Left cardiac atrium (tissue), 4 donors: ENCODE measurements at places on chromosomes 5 and 9. TPM values are rescaled to one million over a fixed set of nuclear protein-coding genes. Genes with fewer than 3 reads are reported as not detected.
A peak's percentile ranks its signal among the peaks of the same experiment; 100 is the strongest.

The PCDHGA5 gene
- 3.5 TPM for total RNA-seq

The FBXL7 gene
- 19.8 TPM for total RNA-seq

The ZFP2 gene
- total RNA-seq, result 1.2 TPM

The TMEM215 gene
- total RNA-seq, result not detected

The KIF4B gene
- 0.05 TPM for total RNA-seq

The IL13 gene
- total RNA-seq, result not detected

The CBY3 gene
- total RNA-seq, result not detected

The GLDC gene
- total RNA-seq, result 0.21 TPM

The ADAMTS12 gene
- 3.8 TPM for total RNA-seq

The SEMA5A gene
- total RNA-seq, result 19.7 TPM

The NOXA1 gene
- 5.3 TPM for total RNA-seq

DNA sequence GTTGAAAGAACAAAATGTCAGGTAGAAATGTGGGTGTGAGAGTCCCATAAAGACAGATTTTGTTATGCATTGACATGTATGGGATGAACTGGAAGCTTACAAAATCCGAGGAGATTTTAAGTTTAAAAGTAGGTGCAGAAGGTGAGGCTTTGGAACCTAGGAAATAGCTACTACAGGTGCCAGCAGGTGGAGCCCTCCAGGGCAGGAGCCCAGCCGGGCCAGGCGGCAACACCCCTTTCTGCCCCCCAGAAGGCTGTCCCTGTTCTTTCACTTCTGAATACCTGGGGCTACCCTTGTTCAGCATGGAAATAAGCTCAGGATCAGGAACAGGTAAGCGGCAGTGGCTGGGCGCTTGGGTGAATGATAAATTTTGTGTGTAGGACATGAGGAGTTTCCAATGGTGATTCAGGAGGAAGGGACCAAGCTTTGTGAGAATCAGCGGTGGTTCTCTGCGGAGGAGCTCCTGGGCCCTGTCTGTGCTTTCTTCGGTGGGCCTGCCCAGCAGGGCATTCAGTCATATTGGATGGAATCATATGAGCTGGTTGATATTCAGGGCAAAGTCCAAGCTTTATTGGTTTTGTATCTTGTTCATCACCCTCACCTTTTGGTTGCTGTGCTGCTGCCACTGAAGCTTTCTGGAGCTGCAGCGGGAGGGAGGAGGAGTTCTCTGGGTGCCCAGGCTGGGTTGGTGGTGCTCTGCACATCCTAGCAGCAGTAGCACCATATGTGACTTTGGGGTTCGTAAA lies 12.3 kb downstream of the PCBD2 start:
- no peak for DNase-seq

- DNase-seq, result peak; percentile 77
These were observed 7.1 kb downstream of the BRD9 start for GRCh38 chr5:885529-885928.

DNA sequence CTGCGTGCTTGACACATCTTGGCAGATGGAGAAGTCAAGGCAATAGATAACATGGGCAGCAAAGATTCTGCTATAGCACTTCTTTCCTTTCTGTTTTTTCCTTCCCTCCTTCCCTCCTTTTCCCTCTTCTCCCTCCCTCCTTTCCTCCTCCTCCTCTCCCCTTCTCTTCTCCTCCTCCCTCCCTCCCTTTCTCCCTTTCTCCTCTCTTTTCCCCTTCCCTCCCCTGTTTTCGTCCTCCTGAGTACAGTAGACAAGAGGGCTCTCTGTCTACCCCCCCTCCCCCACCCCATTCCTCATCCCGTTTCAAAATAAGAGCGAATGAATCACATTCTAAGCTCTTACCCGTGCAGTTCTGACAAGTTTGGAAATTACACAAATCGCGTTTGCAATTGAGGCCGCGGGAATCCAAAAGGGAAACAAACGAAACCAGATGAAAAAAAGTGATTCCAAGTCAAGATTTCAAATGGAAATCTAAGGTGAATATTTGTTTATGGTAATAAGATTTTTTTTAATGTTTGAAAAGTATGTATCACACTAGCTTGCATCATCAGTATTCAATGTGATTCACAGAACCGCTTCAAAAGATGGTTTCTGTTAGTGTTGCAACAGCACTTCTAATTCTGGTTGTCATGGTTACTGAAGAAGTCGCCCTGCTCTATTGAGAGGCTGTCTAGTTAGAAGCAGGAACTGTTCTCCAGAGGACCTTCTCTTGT lies 1.3 kb downstream of the NIM1K start:
- peak; percentile 29 for DNase-seq

DNA sequence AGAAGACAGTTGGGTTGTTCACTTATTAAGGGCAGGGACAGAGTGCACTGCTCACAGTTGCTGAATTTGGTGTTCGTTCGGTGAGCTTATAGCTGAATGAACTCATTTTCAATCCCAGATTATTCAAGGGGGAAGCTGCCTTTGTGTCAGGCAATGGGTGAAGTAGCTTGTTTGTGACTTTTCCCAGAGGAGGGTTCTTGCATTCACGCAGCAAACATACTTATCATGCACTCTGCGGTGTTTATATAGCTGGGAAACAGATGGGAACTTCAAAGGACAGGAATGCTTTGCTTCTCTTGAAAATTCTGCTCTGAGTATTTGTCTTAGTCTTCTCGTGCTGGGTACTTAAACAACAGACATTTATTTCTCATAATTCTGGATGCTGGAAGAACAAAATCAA lies 64.7 kb upstream of the ABCA1 start:
- no peak for DNase-seq

DNA sequence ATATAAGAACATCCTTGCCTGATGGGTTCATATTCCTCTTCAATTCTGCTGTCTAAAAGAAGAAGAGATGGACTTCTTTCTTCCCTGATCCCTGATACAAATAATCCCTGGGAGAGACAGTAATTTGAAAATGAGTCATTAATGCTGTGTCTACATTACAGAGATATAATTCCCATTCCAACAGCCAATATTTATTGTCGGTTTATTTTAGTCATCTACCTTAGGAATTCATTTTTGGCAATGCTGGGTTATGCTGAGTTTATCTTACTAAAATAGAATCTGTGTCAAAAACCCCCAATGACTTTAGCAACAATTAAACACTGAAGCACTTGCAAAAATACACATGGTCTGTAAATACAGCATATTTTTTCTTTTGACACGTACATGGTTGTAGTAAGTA lies 23.9 kb downstream of the ZNF474 start:
- no peak for DNase-seq

- DNase-seq, result no peak
These were observed 259.1 kb downstream of the ARHGAP26 start for GRCh38 chr5:143029293-143029692.

- DNase-seq, result peak; percentile 50
These were observed 75.6 kb downstream of the DCP2 start for GRCh38 chr5:113052041-113052795.

DNA sequence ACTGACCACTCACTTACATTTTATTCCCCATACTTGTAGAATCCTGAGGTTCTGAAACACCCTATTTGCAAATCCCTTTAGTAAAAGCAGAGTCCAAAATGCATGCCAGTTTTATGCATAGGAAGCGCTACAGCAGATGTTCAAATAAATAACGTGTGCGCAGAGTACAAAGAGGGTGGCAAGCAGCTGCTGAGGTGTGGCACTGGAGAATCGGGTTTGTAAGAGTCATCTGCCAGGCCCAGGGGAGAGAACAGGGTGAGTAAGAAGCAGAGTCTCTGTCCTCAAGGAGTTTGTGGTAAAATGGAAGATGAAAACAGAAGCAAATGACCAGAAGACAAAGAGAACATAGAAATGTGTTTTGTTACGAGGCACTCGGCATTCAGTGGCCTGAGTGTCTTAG lies 288.8 kb downstream of the GLIS3 start:
- DNase-seq, result no peak

DNA sequence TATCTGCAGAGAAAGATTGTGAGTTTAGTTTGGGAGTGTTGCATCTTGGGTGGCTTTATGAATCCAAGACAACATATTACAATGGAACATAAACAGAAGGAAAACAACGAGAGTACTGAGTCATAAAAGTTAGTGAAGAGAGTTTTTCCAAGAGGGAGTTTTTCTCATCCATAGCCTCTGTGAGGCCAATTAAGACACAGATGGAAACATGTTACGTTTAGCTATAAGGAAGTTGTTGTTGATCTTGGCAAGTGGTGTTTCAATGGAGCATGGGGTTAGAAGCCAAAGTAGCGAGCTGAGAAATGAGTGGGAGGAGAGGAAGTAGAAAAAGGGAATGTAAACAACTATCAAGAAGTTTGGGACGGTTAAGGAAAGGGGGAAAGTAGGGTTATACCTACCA lies 53.3 kb upstream of the SPATA31D4 start:
- DNase-seq, result no peak

DNA sequence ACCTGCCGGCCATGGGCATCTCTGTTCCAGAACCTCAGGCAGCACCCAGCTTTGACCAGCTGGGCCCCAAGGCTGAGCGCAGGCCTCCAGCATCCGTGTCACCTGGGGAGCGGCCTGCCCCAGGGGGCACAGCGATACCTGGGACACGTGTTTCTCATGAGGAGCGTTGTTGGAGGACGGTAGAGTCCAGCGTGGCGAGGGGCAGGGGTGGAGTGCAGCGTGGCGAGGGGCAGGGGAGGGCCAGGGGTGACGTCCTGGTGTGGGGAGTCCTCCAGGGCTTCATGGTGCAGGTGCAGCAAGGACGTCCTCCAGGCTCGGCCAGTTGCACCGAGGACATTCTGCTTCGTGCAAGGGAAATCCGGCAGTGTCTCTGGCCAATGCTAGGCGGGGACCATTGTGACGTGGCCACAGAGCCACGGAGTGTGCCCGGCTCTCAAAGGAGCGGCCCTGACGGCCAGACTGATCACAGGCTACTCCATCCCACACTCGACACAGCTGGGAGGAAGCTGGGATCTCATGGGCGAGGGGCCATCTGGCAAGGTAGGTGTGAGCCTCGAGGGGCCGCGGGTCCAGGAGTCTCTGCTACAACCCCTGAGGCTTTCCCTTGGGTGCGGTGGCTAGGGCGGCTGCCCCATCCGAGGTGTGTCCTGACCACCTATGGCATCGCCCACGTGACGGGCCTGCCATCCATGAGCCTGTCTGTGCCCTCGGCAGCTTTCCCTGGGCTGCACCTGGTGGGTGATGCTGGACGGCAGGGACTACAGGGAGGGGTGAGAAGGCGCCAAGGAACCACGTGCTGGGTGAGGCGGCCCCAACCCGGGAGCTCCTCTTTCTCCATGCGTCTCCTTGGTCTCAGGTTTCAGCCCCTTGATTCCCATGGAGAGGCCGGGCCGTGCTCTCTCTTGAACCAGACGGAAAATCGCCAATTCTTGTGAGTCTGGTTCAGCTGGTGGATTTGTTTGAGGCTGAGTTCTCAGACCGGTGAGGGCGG lies 33.8 kb downstream of the SLC9A3 start:
- DNase-seq, result no peak

DNA sequence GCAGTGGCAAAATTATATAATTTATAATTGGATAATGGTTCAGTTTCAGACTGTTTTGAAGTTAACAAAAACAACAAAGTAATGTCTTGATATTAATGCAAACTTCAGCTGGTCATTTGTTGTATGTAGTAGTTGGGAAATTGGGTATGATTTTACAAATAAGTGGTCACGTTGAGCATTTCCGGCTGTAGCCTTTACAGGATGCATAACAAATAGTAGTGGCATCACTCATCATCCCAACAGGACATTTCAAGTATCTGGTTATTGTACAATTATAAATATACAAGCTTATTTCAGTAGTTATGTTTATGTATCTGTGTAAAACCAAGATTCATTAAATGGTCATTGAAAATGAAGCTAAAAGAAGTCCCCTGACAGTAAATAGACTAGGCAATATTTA lies 72.9 kb downstream of the SMIM15 start:
- DNase-seq, result no peak

DNA sequence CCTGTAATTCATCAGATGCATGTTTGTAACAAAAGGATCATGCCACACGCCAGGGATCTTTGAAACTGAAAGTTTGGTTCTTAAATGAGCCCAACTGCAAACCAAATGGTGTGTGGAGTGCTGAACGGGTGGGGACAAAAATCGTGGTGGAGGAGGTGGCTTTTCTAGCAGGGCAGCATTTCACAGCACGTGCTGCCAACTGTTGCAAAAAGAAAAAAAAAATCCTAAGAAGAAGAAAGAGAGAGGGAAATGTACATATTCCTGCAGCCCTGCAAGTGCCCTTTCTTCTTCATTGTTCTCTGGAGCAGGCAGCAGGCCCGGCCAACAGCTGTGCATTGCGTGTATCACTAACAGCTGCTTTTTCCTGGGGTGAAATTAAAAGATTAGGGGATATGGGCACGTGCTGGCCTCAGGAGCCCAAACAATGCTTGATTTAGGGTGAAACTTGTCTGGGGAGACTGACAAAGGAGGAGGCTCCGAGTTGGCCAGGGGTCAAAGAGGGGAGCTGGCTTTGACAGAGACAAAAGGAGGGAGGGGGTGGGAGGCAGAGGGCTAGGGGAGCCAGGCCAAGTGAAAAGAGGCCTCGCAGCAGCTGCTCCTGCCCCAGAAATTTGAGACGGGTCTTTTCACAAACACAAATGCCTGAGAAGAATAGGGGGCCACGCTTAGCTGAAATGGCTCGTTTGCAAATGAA lies 73.0 kb downstream of the GADD45G start:
- no peak for DNase-seq

- DNase-seq, result peak; percentile 15
These were observed 18.6 kb downstream of the PSD2 start for GRCh38 chr5:139814191-139814601.

DNA sequence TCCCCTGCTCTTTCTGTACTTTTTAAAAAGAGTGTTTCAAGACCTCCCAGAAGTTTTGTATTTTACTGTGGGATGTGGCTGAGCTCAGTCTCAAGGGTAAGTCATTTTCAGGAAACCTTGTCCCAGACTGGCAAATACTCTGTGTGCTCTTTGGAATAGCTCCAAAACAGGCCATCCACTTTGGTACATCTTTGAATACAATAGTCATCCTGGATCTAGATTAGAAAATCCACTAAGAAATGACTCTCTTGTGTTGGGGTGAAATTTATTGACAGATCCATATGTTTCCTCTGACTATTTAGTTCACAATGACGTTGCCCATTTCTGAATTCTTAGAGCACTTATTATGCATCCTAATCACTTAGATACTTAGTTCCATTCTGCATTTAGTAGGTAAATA lies 95.2 kb downstream of the PLCXD3 start:
- DNase-seq, result no peak

- DNase-seq, result no peak
These were observed 273.1 kb downstream of the ACTL7B start for GRCh38 chr9:108582726-108583125.

DNA sequence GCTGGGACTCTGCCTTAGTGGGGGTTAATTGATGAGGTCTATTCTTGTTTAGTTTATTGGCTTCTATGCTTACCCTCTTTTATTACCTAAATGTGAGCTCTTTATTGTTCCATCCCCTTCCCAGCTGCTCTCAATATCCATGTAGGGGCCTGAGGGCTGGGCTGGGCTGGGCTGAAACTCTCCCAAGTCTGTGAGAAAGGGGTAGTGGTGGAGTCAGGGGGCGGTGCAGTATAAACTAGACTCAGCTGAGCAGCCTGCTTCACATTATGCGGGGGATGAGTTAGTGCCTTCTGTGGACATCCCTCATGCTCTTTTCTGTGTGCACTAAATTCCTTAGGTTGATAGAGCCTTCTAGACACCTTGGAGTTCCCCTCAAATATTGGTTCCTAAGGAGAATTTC lies 451.8 kb upstream of the PTGER4 start:
- no peak for DNase-seq
